ENCODE measurements at places on chromosomes 13 and 19. TPM values are rescaled to one million over a fixed set of nuclear protein-coding genes. Genes with fewer than 3 reads are reported as not detected.

The CEACAM7 gene
- total RNA-seq = not detected

The CEACAM4 gene
- total RNA-seq = not detected

The CEACAM1 gene
- 0.55 TPM for total RNA-seq

The HSD17B14 gene
- total RNA-seq = 0.44 TPM

The PTH2 gene
- total RNA-seq = not detected

The C13orf42 gene
- not detected for total RNA-seq

The ZNF724 gene
- 12.2 TPM for total RNA-seq
